ENCODE measurements at places on chromosomes 4 and X.

- DNase-seq, result no peak
These were observed 10.2 kb downstream of the PDGFC start for GRCh38 chr4:156961196-156962057.

- DNase-seq, result no peak
These were observed 138.0 kb upstream of the SMIM31 start for GRCh38 chr4:164615964-164616363.

GRCh38 chrX:78199851-78200250, 60.4 kb upstream of the TAF9B start:
- no peak for DNase-seq

DNA sequence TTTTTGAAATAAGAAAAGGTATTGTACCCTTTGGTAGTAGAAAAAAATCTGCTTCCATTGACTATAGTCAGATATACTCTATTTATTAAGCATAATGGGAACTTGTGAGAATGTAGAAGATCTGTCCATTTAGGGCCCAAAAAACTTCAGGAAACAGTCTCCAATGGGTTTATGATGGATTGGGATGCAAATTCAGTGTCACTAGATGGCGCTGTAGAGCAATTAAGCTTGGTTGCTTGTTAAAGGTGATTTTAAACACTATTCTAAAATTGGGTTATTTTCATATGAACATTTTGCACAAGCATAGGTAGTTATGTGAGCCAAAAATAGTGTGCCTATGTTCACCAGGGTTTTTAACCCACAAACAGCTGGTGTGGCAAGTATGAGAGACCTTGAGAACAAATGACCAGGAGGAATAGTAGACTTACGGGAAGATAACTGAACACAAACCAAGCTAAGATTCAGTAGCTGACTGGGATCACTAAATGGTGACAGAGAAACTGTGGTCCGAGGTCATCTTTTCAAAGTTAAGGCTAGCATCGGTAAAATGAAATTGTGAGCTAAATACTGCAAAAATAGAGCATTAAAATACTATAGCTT, 80.3 kb upstream of the LSM6 start:
- DNase-seq, result peak; percentile 54

DNA sequence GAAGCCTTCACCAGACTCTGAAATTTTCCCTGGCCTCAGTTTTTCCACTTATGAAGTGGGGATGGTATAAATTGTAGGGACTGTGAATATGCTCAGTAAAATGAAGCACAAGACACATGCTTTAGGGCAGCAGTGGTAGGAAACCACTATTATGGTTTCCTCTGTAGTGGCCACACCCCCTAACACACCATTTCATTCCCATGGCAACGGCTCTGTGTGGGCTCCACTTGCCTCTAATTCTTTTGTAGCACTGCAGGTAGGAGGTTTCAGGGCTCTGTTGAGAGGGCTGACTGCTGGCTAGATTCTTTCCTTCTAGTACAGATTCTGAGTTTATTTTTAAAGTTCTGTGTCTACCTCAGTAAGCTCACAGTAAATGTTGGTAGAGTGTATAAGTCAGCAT, 3.5 kb upstream of the VMA21 start:
- peak; percentile 40 for DNase-seq

DNA sequence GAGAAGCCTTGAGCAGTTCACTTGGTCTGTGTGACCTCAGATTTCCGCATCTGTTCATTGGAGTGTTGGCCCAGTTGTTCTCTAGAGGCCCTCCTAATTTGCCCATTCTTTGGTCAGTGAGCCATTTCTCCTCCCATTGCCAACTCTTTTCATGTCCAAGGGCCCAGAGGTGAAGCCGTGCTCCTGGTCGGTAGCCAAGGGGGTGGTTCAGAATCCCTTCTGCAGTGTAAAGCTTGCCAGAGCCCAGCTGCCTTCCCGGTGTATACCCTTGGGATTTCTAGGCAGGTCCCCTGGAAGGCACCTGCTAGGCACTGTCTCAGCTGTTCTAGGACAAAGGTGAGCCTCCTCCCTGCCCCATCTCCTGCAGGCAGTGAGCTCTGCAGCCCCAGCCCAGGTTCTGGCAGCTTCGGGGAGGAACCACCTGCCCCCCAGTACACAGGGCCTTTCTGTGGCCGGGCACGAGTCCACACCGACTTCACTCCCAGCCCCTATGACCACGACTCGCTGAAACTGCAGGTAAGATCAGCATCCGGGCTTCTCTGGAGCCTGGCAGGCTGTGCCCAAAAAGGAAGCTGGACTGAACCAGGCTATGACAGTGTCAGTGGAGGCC, 12.3 kb downstream of the SASH3 start:
- no peak for DNase-seq

DNA sequence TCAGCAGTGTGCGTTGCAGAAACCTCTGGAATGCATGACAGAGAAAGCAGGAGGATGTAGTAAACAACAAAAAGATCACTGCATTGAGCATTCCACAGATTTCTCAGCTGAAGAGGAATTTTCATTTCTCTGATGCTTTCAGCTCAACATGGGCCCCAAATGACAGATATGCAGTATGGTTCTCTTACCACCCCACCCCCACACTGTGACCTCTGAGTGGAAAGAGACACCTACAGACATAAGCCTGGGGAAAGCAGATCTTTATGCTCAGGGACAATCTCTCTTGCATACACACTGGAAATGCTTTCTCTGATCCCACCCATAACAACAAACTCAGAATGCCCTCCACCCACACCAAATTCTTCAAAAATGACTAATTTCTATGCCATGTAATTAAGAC, 983.7 kb upstream of the LCORL start:
- DNase-seq, result no peak

DNA sequence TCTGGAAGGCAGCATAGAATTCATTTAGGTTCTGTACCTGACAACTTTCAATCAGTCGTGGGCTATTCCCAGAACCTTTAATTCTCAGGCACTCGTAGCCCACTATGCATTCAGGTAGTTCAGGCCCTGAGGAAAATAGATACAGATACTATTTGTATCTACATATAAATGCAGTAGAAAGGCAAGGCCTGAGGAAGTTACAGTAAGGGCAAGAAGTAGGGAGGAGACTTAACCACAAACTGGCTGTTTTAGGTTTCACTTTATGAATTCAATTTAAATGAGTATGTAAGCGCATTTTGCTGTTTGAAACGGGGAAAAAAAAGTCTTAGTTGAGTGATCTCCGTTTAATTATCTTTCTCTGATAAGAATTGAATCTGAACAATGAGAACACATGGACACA, 529.4 kb upstream of the ATOH1 start:
- no peak for DNase-seq

DNA sequence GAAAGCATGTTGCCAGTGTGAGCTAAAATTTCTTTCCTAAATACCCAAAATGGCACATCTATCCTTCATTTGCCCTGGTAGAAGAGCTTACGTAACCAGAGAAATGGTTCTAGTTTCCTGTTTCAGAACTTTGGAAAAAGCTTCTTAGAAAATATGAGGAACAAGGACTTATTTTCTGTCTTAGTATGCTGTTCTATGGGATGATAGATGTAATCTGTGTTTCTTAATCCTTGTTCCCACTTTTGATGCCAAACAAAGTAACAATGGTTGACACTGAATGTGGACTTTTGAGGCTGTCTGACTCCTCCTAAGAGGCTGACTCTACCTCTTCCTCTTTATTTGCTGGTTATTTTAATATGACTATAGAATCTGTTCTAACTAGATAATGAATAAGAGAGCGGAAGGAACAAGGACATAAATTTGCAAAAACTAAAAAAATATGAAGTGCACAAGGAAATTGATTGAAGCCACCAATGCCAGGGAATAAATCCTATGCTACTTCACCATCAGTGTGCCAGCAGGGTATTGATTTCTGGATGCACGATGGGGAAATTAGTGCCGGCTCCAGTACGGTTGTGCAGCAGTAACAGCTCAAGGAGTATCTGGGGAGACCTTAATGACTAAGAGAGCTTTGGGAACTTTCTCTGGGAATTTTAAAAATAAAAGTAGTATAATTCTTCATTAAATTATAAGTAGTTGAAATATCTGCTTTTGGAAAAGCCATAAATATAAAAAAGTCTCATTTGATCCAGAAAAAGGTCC, 39.4 kb upstream of the TET2 start:
- DNase-seq, result no peak

GRCh38 chrX:95427389-95427788, 1257.3 kb upstream of the DIAPH2 start:
- DNase-seq, result no peak

- DNase-seq, result no peak
These were observed 1.1 kb downstream of the MOB1B start for GRCh38 chr4:70903291-70903603.

GRCh38 chrX:499870-500364, 113.2 kb upstream of the PPP2R3B start:
- no peak for DNase-seq

GRCh38 chr4:182370491-182370890, 127.3 kb downstream of the TENM3 start:
- no peak for DNase-seq

GRCh38 chrX:99397879-99398278, 1012.2 kb downstream of the PCDH19 start:
- no peak for DNase-seq

DNA sequence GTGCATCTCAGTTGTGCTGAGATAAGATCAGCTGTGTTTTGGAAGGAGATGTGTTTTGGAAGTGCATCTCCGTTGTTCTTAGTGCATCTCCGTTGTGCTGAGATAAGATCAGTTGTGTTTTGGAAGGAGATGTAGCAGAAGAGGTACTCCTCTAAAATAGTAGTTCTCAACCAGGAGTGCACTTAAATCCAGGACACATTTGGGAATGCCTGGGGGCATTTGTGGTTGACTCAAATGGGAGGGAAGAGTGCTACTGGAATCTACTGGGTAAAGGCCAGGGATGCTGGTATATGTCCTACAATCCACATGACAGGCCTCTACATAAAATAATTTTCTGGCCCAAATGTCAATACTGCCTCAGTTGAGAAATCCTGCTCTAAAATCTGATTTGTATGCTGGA, 70.8 kb upstream of the CHRDL1 start:
- DNase-seq, result no peak

- DNase-seq, result no peak
These were observed 159.7 kb upstream of the ATP6AP2 start for GRCh38 chrX:40420899-40421729.

DNA sequence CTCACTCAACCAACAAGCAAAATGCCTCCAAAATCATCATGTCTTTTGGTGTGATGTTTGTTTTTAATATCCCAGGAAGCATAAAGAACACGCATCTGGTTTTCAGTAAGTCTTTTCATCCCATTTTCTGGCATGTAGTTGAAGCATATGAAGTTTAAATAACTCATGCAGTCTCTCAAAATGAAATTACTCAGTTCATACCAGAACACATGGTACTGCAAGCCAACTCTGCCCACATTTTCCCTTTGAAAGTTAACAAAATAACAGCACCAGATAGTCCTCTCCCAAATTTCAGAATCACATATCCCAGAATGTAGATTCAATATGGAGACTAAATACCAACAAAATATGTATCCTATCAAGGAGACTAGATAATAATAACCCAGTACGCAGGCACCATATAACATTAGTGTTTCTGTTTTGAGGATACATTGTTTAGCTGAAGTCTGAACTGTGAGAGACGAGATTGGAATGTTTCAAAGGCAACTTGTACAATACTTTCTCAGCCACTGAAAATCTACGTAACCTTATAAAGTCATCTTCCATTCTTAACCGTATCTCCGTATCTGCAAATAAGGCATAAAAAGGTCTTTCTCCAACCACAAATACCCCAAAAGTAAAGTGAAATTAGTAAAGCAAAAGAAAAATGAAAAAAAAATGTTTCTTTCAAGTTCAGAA, 23.1 kb downstream of the CORIN start:
- DNase-seq, result no peak

- no peak for DNase-seq
These were observed 127.3 kb downstream of the MAD2L1 start for GRCh38 chr4:119939071-119939995.

- no peak for DNase-seq
These were observed 96.4 kb upstream of the PSAPL1 start for GRCh38 chr4:7530932-7531639.

- no peak for DNase-seq
These were observed 46.1 kb downstream of the PGRMC2 start for GRCh38 chr4:128241425-128241913.

GRCh38 chr4:152277333-152277732, 258.6 kb downstream of the FBXW7 start:
- no peak for DNase-seq

- no peak for DNase-seq
These were observed 432.0 kb downstream of the GLUD2 start for GRCh38 chrX:121479406-121479805.

- no peak for DNase-seq
These were observed 1.1 kb downstream of the HTT start for GRCh38 chr4:3075652-3075981.

GRCh38 chr4:123824524-123824923, 427.9 kb downstream of the SPRY1 start:
- DNase-seq, result no peak

DNA sequence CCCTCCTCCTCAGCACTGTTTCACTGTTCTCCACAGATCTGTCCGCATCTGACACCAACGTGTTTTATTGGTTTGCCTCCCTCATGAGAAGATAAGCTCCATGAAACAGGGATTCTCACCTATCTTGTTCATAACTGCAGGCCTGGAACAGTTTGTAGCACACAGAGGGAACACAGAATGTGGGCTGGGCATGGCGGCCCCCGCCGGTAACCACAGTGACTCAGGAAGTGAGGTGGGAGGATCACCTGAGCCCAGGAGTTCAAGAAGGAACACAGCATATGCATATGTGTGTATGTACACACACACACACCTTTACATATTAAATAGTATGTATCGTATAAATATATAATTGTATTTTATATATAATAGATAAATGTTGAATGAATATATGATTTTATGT, 168.6 kb downstream of the AFAP1 start:
- DNase-seq, result peak; percentile 53

DNA sequence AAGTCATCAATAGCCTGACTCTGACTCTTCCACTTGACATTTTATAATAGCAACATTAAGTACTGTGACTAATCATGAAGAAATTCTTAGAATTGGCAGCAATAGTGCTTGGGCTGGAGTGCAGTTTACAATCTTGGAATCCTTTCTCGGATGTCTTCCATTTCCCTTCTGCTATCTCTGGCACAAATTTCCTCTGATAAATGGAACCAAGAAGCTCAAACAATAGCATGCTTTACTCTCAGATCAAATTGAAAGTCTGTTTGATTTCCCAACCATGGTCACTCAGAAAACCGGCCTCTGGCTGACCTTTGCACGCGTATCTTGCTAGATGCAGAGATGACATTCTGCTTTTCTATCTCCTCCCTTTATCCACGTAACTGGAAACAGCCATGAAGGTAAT, 99.0 kb upstream of the SPANXC start:
- DNase-seq, result no peak

Measured in stimulated activated CD8-positive, alpha-beta memory T cell treated with anti-CD3 and anti-CD28 coated beads, Interleukin-4, amount 100 ng/mL, for 48 hours (primary cell).